ENCODE measurements at places on chromosomes 5 and 9.

DNA sequence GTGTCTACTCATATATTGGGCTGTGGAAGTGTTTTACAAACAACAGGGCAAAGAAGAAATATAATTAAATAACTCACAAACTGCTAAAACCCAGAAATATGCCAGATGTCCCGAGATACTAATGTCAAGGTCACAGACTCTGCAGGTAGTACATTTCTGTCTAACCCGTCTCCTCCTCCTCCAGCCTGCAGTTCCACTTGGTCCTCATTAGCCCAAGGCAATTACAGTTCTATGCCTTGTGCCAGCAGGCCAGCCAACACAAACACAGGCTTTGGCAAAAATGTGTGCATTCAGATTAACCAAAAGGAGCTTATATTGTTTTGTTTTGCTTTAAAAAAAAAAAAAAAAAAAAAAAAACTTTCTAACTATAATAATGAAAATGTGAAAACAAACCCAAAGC, 148.8 kb downstream of the MYO10 start:
- DNase-seq: no peak

- no peak for DNase-seq
These were observed 47.1 kb upstream of the RICTOR start for GRCh38 chr5:39121315-39121714.

DNA sequence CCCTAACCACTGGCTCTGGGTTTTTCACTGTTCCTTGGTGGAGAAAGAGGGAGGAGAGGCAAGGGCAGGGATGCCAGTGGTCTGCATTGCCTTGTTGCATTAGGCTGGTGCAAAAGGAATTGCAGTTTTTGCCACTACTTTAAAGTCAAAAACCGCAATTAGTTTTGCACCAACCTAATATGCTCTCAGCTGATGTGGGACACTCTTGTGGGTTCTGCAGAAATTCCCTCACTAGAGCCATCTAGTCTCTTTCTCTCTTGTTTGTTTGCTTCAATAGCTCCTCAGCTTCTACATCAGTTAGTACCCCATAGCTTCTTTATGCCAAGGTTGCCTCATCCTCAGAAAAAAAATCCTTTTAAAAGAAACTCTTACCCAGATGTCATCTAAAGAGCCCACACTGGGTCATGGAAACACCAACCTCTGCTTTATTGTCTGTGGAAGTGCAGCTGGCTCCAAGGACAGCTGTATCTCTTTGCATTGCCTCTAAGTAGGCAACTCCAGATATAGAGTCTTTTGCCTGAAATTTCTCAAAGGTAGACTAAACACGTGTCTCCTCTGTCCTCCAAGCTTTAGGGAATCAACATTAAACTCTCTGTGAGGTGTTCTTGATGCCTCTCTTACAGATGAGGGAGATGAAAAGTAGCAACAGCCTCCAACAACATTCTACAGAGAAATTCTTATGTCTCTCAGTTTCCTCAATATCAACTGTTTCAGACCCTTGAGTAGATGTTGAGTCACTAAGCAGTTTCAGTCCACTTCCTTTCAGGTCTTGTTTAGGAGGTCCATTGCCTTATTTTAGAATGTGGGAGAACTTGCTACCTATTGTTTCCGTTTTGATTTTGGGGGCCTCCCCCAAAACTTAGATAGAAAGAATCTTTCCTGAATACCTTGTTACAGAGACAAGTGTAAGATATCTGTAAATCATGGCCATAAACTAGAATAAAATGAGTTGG, 84.9 kb upstream of the MEF2C start:
- DNase-seq: no peak

DNA sequence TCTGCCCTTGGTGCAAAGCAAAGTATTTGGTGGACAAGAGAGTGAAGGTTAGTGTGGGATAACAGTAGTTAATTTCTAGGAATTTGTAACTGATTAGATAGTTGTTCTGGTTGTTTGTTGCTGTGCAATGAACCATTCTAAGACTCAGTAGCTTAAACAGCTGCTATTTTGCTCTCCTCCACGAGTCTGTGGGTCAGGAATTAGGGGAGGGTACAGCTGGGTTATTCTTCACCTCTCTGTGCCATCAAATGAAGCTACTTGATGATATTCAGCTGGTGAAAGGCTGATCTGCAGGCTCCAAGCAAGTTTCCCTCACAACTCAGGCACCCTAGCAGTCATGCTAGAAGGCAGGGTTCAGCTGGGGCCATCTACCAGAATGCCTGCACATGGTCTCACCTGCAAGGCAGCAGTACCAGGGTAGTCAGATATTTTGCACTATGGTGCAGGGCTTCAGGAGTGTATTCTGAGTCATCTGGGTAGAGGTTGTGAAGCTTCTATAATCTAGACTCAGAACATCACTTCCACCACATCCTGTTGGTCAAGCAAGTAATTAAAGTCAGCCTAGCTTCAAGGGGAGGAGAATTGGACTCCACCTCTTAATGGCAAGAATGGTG, 159.5 kb upstream of the SLC28A3 start:
- DNase-seq: no peak

GRCh38 chr5:125685771-125686170, 737.4 kb upstream of the GRAMD2B start:
- no peak for DNase-seq

- DNase-seq: no peak
These were observed 213.4 kb downstream of the MARCHF11 start for GRCh38 chr5:15966066-15966640.

DNA sequence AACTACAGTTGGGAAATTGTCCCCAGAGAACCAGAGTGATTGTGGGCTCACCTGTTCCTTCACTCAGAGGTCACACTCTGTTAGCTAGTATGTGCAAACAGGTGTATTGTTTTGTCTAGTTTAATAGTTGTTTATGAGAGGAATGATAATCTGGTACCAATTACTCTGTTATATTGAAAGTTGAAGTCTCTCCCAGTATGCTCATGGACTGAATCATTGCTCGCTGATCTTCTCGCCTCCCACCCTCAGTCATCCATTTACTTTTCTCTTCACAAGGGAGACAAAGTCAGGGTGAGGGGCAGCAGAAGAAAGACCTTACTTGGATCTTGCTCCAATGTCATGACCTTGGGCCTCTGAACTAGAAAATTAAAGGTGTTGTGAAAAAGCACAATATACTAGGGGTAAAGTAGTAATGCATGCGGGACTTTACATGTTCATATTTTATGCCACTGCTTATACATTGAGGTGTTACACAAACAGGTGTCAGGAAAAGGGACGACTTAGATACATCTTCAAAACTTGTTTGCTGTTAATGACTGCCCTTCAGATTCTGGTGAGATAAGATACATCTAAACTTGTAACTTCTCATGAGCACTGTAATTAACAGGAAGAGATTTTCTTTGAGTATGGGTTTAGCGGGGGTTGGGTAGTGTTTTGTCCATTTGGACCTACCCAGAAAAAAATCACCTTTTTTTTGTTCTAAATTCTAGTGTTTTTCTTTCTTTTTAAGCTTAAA, 36.9 kb downstream of the LNPEP start:
- DNase-seq: no peak

DNA sequence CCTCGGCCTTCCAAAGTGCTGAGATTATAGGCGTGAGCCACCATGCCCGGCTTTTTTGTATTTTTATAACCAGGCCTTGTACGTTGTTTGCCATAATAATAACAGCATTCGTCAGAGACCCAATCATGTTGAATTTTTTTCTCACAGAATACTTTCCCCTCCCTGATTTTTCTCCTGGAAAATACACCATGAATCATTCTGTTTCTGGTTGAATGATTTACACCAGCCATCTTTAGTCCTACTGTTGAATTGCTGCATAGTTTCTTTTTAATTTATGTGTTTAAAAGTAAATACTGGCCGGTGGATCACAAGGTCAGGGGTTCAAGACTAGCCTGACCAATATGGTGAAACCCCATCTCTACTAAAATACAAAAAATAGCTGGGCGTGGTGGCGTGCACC, 3.5 kb downstream of the CNOT8 start:
- no peak for DNase-seq

DNA sequence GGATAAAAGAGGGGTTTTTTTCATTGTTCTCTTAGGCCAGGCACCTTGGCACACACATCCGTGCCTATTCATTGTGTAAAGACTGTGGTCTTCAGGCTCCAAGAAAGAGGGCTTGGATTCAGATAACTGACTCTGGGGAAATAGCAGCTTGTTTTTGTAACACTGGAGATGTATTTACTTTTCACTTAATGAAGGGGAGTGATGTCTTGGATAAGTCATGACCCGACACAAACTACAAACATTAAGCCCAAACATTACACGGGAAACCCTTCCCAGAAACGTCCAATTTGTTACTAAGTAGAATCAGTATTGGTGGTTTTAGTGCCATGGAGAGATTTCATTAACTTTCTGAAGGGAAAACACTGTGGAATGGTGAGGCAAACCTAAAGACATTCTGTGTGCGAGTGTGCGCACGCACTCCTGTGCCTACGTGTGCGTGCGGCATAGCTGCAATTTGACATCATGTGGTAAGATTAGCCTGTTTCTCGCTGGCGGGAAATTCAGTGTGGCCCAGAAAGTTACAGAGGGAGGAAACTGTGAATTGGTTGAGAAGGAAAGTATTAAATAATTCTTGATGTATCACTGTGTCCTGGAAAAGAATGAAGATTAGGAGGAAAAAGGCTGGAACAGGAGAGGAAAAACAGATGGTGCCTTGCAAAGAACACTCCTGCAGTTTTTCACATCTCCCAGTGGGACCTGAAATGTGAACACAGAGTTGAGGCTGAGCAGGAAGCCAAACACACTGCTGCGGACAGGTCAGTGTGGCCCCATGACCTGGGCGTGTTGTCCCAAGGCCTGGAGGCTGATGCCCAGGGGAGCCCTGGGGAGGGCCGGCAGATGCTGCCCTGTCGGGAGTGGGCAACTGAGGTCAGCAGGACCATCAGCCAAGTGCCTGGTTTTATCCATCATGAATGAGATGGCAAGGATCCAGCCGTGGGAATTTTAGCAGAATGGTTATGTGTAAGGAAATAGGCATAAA, 108.5 kb downstream of the GAS1 start:
- no peak for DNase-seq

DNA sequence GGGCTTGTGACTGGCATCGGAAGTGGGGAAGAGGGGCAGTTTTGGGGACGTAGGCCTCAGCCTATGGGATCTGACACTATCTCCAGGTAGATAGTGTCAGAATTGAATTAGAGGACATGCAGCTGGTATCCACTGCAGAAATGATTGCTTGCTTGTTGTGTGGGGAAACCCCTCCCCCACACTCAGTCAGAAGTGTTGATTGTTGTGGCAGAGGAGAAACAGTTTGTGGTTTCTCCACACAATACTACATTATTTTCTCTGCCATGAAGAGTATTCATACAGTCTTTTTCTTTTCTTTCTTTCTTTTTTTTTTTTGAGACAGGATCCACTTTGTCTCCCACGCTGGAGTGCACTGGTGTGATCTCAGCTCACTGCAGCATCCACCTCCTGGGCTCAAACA, 113.9 kb downstream of the ARRDC3 start:
- no peak for DNase-seq

GRCh38 chr5:107937204-107937603, 266.5 kb upstream of the EFNA5 start:
- no peak for DNase-seq

- DNase-seq: peak; percentile 9
These were observed 194.6 kb downstream of the OLFM1 start for GRCh38 chr9:135281791-135282737.

- no peak for DNase-seq
These were observed 195.4 kb downstream of the HSPA4 start for GRCh38 chr5:133247151-133247709.

DNA sequence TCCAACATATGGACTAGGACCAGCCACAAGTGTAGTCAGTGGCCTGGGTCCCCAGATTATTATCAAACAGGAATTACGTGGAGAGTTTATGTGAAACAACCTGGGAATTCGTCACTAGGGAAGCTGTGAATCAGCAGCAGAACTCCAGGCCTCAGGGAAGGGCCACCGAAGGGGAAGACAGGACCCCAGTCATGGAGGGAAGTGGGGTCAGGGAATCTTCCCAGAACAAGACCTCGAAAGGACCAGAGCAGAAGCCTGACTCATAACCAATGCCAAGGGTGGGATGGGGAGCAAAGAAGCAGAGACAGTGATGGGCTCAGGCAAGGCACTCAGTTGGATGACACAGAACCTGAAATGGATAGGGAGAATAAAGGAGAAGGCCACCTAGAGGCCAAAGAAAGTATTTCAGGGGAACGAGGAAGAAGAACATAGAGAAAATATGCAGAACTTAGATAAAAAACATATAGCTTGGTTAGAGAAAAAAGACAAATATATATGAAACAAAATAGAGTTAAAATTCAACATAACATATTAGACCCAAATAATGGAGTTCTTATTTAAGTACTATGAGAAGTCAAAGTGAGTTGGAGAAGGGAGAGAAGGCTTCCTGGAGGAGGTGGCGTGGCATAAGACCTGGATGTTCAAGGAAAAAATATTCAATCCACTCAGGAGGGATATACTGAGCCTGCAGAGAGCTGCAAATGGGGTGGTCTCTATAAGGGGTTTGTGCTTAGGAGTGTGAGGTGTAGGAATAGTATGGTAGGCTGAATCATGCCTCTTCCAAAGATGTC, 66.7 kb upstream of the CAST start:
- DNase-seq: no peak

DNA sequence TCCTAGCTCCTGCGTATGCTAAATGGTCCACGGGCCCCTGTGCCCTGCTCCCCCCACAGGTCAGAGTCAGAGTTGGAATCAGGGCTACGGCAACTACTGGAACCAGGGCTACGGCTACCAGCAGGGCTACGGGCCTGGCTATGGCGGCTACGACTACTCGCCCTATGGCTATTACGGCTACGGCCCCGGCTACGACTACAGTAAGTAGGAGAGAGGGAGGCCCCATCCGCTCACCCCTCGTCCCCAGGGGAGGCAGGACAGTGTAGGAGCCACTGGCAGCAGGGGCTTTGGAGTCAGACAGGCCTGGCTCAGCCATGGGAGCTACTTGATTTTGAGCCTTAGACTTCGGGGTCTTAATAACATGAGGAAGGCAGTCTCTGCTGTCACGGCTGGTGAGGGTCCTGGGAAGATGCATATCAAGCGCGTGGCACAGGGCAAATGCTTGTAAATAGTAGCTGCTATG, 5.8 kb downstream of the HNRNPAB start:
- no peak for DNase-seq

- no peak for DNase-seq
These were observed 119.1 kb downstream of the HTR1A start for GRCh38 chr5:63843190-63843589.

DNA sequence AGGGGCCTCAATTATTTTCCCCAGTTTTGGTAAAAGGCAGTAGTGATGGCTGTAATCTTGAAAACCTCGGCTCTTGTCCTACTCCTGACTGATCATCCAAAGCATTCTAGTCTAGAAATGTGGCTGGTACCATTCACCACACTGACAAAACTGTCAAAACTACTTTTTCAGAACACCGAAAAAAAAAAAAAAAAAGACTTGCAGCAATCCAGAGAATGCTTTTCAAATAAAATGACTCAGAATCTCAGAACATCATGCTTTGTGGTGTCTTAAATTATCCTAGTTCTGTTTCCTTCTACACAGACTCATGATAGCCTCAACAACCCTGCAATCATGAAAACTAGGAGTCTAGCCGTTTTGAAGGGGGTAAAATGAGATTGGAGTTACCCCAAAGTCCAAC, 13.4 kb downstream of the SLC28A3 start:
- DNase-seq: no peak

GRCh38 chr9:108857572-108857971, 1.8 kb upstream of the ACTL7B start:
- no peak for DNase-seq
